ENCODE measurements at places on chromosomes 13 and 19.
A peak's percentile ranks its signal among the peaks of the same experiment; 100 is the strongest.

GRCh38 chr19:42121656-42122069 lies 10.6 kb downstream of the POU2F2 start:
- peak; percentile 81 for DNase-seq

- no peak for DNase-seq
Measured at GRCh38 chr13:46759846-46760245, 37.1 kb downstream of the ESD start.

- no peak for DNase-seq
Measured at GRCh38 chr19:30353394-30353945, 18.7 kb upstream of the ZNF536 start.

GRCh38 chr19:17123041-17123440 lies 47.5 kb downstream of the MYO9B start:
- no peak for DNase-seq

GRCh38 chr19:11152318-11153062 lies 3.1 kb downstream of the SPC24 start:
- DNase-seq = peak; percentile 87

GRCh38 chr19:40421993-40422747 lies 3.6 kb downstream of the SERTAD1 start:
- DNase-seq = no peak

GRCh38 chr19:4597975-4598671 lies 38.6 kb upstream of the SEMA6B start:
- no peak for DNase-seq

DNA sequence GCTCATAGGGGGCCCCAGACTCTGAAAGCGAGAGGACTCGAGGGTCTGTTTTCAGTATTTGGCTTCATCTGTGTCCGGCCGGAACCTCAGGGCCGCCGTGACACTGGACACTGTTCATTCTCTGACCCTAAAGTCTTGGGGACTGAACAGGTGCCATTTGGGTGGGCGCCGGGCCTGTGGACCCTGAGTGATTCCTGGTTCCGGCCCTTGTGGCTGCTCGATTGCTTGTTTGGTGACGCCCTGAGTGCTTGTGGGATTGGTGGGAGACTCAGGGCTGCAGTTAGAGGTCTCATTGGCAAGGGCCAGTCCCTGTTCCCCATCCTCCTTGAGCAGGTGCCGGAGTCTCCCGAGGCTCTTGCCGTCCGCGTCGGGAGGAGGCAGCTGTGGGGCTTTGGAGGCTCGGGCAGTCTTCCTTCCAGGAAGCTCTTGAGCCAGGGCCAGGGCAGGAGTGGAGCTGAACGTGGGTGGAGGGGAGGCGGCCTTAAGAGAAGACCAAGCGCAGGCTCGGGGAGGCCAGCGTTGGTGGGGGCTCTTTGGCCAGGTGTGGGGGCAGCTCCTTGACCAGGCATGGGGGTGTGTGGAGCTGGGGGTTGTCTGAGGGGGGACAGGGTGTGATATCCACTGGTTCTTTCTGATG lies 4.7 kb downstream of the PTBP1 start:
- DNase-seq = peak; percentile 77

DNA sequence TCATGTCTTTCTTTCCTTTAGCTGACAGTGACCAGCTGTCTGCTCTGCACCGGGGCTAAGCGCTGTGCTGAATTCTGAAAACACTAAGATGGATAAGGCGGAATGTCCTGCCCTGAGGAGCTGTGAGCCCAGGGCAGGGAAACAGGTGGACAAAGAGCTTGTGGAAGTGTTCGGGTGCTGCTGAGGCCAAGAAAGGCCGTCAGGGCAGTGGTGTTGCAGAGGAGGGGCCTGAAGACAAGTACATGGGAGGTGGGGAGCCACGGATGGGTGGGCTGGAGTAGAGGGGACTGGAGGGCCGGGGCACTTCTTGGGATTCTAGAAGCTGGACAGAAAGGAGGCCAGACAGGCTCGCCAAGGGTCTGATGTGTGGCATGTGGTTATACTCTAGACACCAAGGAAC lies 66.2 kb upstream of the GPR183 start:
- no peak for DNase-seq

- DNase-seq = no peak
Measured at GRCh38 chr19:18013210-18014111, 5.5 kb downstream of the ARRDC2 start.

DNA sequence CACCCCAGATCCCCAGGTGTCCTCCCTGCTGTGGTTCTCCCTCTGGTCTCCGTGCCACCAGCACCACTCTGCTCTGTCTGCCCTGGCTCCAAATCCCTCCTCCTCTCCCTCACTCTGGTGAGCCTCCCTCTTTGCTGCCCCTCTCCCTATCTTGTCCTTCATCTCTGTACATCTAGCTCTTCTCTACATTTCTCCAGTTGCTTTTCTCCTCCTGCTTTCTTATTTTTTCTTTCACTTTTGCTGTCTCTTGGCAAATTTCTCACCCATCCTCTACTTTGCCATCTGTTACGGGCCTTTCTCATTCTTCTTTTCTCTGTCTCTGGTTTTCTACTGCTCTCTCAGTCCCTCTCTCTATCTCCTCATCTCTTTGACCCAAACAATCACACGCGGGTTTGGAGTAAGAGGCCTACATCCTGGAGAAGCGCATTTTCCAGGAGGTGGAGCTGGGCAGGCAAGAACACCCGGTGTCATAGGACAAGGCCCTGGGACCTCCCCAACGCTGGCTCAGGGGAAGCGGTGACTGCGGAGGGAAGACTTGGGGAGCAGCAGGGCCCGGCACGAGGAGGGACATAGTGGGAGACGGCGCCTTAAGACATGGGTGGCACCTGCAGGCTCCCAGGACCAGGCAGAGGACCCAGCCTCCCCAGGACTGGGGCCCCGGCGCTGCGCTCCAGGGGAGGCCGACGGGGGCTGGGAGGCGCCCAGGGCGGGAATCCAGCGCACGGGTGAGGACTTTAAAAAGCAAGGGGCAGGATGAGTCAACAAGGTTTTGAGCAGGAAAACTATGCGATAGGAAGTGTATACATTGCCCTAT lies 9.9 kb downstream of the ZNF611 start:
- DNase-seq = no peak

GRCh38 chr19:51001515-51001914 lies at the start of gene KLK8:
KLK8 (minus strand) TSS chr19:51001604; CDS start chr19:51001167, 437 bp downstream.
- no peak for DNase-seq

DNA sequence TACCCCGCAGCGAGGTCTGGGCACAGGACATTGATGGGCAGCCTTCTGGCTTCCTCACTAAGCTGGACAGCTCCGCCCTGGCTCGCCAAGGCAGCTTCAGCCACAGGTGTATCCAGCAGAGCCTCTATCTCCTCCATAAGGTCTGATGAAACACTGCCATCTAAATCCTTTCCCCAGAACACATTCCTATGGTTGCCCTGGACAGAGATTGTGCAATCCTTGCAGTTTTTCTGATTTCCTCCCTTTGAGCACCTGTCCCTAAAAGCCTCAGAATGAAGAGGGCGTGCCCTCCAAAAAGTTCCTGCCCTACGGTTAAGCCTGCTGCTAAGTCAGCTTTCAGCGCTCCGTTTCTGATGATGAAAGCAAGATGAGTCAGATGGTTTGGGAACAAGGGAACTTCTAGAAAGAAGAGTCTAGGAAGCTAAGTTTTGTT lies 21.0 kb downstream of the CLEC4M start:
- peak; percentile 76 for DNase-seq

DNA sequence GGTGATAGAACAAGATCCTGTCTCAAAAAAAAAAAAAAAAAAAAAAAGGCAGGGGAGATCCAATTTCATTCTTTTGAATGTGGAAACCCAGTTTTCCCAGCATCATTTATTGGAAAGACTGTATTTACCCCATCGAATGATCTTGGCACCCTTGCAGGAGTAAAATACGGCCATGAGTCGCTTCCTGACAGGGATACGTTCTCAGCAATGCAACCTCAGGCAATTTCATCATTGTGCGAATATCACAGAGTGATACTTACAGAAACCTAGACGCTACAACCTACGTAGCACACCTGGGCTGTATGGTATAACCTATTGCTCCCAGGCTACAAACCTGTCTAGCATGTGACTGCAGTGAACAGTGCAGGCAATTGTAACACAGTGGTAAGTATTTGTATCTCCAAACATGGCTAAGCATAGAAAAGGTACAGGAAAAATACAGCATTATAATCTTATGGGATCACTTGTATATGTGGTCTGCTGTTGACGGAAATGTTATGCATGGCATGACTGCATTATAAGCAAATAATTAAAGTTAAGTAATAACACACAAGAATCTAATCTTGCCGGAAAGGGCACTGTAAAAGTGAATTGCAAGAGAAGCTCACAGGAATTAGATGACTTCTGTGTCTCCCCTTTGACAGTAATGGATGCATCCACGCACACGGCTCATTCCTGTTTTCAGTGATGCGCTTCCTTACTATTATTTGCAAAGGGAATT lies 24.1 kb downstream of the RFX2 start:
- DNase-seq = peak; percentile 56

DNA sequence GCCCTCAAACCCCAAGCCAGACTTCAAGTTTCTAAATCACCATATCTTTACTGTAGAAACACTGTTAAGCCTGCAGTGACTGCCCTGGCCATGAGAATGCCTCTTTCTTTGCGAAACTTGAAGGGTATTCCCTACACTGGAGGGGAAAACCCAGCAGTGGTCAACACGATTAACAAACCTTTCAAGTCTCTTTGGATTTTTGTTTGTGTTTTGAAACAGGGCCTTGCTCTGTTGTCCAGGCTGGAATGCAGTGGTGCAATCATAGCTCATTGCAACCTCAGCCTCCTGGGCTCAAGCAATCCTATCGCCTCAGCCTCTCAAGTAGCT lies 17.4 kb upstream of the POMP start:
- peak; percentile 65 for DNase-seq

DNA sequence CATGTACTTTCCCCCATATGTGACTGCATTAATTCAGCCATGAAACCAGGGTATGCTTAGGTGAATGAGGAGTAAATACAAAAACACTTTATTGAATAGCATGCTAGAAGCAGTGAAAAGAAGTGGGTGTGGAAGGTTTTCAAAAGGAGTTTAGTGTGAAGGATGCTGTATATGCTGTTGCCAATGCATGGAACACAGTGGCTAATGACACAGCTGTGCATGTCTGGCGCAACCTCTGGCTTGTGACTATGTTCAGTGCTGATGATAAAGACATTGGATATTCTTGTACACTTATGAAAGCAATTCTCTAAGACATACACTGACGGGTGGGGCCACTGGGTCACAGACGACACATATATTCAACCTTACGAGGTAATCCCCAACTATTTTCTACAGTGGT lies 55.2 kb downstream of the SOX21 start:
- peak; percentile 28 for DNase-seq

GRCh38 chr19:3142781-3143337 lies 7.0 kb downstream of the GNA15 start:
- no peak for DNase-seq

DNA sequence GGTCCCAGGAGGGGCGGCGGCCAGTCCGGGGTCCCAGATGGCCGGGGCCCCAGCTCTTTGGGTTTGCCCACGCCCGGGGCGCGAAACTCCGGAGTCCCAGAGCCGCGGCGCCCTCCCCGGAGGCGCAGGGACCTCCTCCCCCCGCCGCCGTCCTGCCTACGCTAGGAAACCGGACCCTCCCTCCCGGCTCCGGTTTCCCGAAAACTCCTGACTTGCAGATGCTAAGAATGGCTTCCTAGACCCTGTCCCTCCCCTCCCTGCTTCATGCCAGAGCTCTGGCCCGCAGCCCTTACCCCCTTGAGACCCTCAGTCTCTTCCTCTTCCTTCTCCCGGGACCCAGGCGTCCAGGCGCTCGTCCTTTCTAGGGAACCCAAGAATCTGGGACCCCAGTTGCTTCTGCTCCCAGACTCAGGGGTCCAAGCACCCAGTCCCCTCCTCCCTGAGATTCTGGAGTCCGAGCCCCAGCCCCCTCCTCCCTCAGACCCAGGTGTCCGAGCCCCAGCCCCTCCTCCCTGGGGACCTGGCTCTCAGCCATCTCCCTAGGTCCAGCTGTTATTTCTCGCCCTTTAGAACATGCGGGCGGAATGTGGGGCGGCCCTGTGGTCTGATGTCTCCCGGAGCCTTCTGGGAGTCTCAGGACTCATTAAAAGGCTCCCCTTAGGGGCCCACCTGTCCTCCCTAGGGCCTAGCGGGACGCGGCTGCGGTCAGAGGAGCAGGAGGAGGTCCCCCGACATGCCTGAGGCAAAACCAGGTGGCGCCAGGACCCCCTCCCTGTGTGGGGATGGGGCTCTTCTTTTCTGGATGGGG lies at the start of gene MYBPC2:
Gene MYBPC2, plus strand, starts transcription at position 672 of the 808 bp plus-strand sequence. Its CDS starts 62 bp downstream, at position 734.
- DNase-seq = peak; percentile 17

DNA sequence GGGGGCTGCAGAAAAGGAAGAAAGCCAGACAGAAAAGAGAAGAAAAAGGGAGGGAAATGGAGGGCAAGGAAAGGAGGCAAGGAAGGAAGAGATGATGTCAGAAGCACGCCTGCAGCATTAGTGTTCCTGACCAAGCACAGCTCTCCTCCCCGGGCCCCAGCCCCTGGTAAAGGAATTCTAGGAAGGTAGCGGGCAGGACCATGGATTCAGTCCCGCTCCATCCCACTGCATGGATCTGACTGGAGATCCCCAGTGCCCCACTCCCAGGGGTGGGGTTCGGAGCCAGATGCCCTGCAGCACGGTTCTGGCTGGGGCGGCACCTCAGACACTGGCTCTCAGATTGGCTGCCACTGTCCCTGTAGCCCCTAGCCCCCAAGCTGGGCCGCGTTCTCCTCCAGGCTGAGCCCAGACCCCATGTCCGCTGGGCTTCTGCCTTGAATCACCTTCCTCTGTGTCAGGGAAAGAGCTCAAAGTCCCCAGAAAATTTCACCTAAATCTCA lies 59.8 kb downstream of the TSHZ3 start:
- DNase-seq = no peak

GRCh38 chr19:13765395-13766094 lies 1.2 kb downstream of the MRI1 start:
- no peak for DNase-seq

- DNase-seq = peak; percentile 54
Measured at GRCh38 chr13:52850396-52851136, 2.1 kb upstream of the PCDH8 start.

GRCh38 chr19:49165111-49165750 lies 7.6 kb downstream of the TRPM4 start:
- no peak for DNase-seq

GRCh38 chr13:53100394-53101063 lies 71.9 kb downstream of the OLFM4 start:
- DNase-seq = no peak

DNA sequence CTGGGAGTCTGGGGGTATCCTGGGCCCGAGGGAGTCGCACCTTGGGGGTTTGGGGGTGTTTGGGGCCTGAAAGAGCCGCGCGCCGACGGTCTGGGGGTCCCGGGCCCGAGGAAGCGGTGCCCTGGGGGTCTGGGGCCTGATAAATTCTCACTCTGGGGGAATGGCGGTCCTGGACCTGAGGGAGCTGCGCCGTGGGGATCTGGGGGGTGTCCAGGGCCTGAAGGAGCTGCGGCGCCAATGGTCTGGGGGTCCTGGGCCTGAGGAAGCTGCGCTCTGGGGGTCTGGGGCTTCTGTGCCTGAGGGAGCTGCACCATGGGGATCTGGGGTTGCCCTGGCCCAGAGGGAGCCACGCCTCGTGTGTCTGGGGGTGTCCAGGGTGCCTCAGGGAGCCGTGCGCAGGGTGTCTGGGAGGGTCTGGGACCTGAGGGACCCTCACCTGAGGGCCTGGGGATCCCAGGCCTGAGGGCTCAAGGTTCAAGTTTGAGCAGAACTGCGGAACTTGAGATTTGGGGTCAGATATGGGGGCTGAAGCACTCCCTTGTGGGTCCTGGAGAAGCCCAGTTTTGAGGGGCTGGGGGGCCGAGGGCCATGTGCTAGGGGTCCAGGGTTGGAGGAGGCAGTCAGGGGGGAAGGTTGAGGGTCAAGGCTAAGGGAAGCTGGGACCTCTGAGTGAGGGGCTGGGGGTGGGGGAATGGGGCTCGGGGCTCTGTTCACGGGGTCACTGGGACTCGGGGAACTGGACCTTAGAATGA lies 1.1 kb downstream of the HDGFL2 start:
- no peak for DNase-seq

All from iris pigment epithelial cell (primary cell).